ENCODE measurements at places on chromosomes 13 and 19.

DNA sequence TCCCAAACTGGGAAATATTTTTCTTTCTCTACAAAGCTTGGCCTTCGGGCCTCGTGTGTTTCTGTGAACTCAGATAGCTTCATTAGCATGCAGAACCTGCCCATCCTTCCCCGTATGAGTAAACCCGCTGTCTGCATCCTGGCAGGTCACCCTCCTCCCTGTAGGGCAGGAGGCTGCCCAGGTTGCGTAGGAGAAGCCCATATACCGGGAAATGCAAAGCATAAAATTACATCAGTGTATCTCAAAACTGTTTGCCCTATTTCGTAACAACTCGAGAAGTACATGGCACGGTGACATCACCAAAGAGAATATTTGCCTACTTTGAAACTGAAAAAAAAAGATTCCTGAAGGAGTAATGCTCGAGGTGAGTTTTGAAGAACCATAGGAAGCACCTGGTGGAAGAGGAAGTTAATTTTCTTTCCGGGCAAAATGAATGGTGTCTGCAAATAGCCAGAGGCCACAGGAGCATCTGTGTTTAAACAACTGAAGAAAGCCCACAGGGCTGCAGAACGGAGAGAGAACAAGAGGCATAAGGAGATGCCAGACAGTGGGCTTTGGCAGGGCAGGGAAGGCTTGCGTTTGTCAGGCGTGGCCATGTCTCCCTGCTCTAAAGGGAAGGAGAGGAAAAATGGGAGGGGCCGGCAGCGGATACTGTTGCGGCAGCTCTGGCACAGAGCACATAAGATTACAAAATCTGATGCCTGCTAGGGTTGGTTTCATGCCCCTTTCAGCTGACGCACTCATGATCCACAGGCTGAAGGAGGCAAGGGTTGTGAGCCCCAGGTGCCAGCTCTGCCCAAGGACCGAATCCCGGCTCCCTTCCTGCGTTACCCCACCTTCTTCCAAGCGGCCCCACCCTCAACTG, 81.4 kb downstream of the IRS2 start:
- no peak for DNase-seq

- DNase-seq = no peak
Observed at GRCh38 chr19:56681702-56682101, 10.1 kb upstream of the ZNF835 start.

DNA sequence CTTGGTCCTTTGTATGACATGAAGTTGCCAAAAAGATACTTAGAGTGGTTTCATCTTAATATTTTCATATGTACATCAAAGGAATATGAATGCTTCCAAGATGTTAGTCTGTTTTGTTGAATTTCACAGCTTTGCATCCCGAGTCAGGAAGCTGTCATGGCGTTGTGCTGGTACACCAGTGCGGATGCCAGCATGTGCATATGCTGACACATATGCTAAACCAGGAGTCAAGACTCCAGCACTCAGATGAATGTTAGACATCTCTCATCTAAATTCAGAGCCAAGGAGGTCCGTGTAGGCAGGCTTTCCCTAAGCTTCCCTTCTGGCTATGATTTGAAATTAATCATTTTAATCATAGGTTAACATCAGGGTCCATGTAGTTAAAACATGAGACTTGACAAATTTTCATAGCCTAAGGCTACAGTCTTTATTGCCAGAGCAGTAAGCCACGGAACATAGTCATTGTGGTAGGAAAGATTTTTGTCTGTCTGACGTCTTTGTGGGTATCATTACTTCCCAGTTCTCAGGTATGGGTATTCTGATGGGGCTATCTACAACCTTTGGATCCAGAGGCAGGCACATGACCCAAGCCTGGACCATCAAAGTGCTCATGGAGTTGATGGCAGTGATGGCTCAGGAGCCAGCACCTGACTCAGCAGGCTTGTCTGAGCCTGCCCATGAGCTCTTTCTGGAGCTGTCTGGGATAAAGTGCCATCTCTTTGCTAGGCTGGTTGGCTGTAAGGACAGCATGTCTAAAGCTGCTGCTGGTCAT, 246.1 kb downstream of the KCNRG start:
- no peak for DNase-seq

DNA sequence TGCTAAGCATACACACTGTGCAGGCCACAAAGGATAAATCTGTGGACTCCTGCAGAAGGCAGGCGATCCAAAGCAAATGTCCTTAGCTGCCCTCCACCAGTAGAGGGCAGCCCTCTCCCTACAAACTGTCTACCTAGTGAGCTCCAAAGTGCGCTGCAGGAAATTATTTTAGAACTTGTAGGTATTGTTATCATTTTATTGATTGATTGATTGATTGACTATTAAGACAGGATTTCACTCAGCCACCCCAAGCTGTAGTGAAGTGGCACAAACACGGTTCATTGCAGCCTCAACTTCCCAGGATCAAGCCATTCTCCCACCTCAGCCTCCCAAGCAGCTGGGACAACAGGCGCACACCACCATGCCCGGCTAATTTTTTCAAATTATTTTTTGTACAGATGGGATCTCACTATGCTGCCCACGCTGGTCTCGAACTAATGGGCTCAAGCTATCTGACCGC, 37.3 kb downstream of the RNF6 start:
- DNase-seq = no peak

- peak; percentile 54 for DNase-seq
Observed at GRCh38 chr19:18274781-18275356, 617 bp upstream of the IQCN start.

DNA sequence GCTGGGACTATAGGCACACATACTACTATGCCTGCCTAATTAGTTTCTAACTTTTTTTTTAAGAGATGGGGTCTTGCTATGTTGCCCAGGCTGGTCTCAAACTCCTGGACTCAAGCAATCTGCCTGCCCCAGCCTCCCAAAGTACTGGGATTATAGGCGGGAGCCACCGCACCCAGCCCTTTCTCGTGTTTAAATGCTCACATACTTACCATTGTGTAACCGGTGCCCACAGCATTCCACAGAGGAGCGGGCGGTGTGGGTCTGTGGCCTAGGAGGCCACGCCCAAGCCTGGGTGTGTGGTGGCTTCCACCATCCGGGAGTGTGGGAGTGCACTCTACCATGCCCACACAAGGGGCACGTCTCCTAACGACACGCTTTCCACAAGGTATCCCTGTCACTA, 7.7 kb downstream of the LMNB2 start:
- DNase-seq = no peak

- DNase-seq = no peak
Observed at GRCh38 chr13:19759669-19760068, 23.1 kb downstream of the PSPC1 start.

DNA sequence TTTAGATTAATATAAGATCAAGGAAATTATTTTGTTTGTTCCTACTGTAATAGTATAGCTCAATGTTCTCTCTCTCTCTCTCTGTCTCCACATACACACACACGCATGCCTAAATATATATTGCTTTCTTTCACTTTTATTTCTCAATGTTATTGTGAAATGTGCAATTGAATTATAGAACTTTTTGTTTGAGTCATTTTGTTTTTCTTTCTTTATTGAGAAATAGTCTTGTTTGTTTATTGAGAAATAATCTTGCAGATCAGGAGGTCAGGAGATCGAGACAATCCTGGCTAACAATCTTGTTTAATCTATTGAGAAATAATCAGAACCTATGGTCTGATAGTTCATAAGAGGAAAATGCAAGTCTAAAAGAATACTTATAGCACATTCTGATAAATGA, 1581.3 kb downstream of the EFNB2 start:
- no peak for DNase-seq

GRCh38 chr13:100789481-100789880, 114.9 kb upstream of the TMTC4 start:
- DNase-seq = no peak

DNA sequence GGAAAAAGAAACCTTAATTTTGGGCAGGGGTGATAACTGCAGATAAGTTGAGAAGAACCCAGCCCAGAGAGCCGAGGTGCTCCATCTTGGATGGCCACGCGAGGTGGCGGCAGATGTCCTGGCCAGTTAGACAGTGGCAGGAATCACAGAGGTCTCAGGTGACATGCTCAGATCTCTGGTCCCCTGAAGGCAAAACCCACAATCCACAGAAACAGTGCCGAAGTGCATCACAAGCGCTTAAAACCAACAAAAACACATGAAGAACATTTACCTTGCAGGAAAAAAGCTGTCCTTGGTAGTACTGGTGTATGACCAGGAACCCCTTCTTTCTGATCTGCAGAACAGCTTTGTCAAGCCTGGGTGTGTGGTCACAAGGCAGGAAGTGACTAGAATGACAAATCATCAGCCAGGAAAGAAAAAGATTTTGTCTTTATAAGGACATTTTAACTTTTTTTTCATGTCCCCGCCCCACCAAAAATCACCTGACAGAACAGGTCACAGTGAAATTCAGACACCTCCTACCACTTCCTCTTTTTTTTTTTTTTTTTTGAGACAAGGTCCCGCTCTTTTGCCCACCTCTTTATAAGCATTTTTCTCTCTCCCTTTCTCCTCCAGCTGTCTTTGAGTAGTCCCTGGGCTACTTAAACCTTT, at the start of gene LCP1:
LCP1 (minus strand) TSS at position 338 of the 651 bp plus-strand sequence. CDS start 22,515 bp downstream, outside the sequence.
- DNase-seq = no peak

GRCh38 chr13:111039735-111040134, 75.4 kb upstream of the ARHGEF7 start:
- no peak for DNase-seq

GRCh38 chr19:54271106-54271505, 9.8 kb downstream of the LILRB2 start:
- DNase-seq = no peak

Measured in HS-27A (cell line).